Panc1 (cell line): ENCODE measurements at places on chromosomes 5 and 9.

DNA sequence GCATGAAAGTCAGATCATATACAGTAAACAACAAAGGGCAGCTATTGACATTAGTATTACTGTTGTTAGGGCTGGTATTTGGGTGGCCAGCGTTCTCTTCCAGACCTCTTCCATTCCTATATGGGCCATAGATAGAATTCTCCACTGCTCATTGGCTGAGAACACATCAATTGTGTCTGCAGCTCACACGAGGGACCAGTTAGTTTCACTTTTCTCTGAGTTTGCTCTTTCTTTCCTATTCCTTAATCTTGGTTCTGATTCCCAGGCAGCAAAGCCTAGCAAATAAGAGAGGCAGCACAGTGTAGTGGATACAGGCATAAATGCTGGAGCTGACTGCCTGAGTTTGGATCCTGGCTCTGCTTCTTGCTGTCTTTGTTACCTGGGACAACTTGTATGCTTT lies 476.4 kb downstream of the SPOCK1 start:
- DNase-seq = no peak

- no peak for DNase-seq
Measured at GRCh38 chr9:73579823-73580222, 428.2 kb downstream of the ANXA1 start.

GRCh38 chr9:126681336-126681735 lies 67.6 kb downstream of the LMX1B start:
- DNase-seq = no peak

- DNase-seq = no peak
Measured at GRCh38 chr5:130272837-130273236, 368.6 kb downstream of the CHSY3 start.

GRCh38 chr5:160452795-160453194 lies 31.1 kb downstream of the PTTG1 start:
- no peak for DNase-seq

DNA sequence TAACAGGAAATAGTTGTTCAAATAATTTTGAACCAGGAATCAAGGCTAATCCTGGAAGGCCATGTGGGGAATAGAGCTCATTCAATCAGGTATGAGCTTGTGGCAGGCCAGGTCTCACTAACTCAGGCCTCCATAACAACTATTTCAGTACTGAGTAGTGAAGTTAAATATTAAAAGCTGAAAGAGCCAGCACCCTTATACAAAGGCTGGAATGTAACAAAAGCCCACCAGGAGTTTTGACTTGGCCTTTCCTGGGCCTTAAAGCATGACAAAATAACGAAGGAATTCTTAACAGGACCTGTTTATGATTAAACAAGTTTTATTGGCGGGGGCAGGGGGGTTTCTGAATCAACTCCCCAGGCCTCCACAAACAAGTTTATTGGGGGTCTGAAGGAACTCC lies 1146.7 kb downstream of the CDH9 start:
- no peak for DNase-seq

DNA sequence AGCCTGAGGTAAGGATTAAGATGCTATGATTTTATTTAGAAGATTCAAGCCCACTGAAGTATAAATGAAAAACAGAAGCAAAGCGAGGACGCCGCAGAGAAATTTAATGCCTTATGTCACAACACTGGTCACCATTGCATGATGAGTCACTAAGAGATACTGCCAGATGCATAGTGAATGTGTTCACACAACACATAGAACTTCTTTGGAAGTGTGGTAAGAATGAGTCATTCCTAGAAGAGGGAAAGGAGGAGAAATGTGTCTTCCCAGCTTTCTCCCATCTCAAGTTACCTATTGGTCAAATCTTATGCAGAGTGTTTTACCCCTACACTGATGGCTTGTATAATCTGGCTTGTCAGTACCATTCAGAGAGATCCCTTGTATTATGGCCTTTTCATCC lies 465.3 kb upstream of the ARRDC3 start:
- peak; percentile 15 for DNase-seq

- no peak for DNase-seq
Measured at GRCh38 chr5:10310066-10310779, 2.5 kb upstream of the CMBL start.

DNA sequence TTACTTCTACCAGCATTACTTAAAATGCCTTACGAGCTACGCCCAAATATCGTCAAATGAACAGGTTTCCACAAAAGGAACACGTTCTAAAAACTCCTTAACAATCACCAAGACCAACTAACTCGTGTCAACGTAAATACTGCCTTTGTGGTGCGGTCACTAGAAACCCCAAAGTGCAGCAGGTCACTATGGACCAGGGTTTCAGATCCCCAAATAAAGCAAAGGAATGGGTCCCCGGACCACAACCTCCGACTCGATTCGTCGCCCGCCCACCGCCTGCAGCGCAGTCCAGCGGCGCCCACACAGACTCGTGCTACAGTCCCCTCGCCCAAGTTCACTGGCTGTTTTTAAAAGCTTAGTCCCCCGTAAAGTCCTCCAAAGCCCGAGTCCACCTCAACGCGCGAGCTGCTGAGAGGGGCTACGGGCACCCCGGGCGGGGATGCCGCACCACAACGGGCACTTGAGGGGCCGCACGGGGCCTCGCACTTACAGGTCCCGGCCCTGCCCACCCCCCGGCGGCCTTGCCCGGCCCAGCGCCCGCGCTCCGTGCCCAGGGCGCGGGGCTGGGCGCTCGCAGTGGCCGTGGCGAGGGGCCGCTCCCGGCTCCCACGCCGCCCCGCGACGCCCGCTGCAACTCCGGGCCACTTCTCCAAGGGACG lies 1.1 kb downstream of the NFIB start:
- no peak for DNase-seq

DNA sequence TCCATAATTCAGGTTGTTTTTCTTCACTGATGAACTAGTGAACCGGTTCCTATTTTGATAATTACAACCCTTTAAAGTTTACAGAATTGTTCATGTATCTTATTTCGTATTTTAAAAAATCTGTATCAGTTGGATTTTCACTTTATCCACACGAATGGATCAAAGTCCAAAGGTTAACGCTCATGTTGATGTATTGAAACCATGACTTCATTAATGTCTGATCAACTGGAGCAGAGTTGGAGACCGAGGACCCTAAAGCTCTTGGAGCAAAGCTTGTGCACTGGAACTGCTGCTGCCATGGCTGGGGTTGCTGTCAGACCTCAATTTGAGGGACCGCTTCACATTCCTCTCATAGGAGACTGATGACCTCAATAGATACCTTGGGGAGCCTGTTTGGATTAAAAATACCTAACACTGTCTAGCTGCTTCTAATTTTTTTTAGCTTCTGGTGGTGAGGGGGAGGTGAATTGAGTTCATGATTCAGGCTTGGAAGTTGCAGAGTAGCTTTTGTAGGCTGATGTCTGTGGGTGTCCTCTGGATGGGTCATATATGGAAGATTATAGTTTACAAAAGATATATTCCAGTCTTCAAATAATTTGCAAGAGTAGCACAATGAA lies 45.1 kb downstream of the KIAA1958 start:
- no peak for DNase-seq

DNA sequence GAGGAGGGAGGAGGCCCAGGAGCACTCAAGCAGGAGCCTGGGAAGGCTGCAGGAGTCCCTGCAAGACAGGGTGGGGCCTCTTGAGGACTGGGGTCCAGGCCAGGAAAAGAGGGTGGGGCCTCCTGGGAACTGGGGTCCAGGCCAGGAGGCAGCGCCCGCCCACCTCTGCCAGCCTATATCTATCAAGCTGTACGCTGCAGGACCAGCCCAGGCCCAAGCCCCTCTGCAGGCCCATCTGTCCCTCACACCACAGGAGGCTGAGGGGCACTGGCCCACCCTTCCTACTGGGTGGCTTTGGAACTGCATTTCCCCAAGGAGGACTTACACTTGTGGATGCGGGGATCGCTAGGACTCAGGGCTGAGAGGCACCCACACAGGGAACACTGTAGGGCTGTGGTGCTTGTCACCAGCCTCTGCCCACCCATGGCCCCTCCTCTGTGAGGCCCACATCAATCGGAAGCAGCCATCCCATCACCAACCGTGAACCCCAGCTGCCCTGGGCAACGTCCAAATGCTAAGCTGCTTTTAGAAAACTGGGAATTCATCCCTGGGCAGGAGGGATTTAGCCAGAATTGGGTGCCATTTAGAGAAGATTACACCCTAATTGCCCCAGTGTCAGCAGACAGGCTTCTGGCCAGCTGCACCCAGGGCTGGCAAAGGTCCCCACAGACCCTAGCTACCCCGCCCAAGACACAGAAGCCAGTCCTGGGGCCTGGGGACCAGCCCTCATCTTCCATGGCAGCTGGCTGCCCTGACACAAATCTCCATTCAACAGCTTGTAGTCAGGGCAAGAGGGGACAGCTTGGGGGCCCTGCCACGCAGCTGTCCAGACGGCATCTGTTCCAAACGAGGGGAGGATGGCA lies 15.3 kb downstream of the BICD2 start:
- DNase-seq = no peak

GRCh38 chr5:172437445-172438318 lies 16.6 kb downstream of the SH3PXD2B start:
- no peak for DNase-seq

- no peak for DNase-seq
Measured at GRCh38 chr9:26567976-26568375, 324.6 kb downstream of the CAAP1 start.

DNA sequence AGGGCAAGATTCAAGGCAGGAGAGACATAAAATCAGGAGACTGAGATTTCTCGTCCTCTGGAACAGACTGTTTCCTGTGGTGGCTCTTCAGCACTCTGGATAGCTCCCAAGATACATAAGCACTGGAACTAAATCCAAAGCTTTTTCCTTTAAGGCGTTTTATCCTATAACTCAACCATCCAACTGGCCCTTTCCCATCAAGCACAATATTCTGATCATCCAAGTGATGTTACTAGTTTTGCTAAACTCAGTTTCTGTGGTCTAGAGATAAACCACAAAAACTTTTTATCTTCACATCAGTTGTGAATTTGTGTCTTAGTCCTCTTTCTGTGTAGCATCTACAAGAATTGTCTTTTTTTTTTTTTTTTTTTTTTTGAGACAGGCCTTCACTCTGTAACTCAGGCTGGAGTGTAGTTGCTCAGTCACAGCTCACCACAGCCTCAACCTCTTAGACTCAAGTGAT lies 299.4 kb downstream of the COX7C start:
- DNase-seq = no peak

- DNase-seq = no peak
Measured at GRCh38 chr9:91824151-91824550, 125.9 kb downstream of the ROR2 start.

DNA sequence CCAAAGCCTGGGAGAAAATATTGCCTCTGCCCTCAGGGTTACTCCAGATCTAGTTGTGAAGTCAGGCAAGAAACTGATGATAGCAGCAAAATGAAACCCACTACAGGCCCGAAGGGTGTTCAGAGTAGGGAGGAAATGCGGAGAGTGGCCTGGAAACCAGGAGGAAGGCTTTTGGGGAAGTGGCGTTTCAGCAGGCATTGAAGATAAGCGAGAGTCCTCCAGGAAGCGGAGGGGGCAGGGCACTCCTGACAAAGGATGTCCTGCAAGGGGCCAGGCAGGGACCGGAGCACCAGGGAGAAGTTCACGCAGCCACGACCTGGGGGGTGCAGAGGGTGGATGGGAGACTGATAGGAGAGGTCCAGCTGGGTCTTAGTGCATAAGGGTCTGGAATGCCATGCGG lies 7.8 kb upstream of the FOXI1 start:
- no peak for DNase-seq

- DNase-seq = no peak
Measured at GRCh38 chr9:121859646-121860045, 208.2 kb downstream of the DAB2IP start.

- no peak for DNase-seq
Measured at GRCh38 chr5:761059-761771, 23.3 kb downstream of the ZDHHC11B start.
